ENCODE measurements at places on chromosomes 5 and 9.

DNA sequence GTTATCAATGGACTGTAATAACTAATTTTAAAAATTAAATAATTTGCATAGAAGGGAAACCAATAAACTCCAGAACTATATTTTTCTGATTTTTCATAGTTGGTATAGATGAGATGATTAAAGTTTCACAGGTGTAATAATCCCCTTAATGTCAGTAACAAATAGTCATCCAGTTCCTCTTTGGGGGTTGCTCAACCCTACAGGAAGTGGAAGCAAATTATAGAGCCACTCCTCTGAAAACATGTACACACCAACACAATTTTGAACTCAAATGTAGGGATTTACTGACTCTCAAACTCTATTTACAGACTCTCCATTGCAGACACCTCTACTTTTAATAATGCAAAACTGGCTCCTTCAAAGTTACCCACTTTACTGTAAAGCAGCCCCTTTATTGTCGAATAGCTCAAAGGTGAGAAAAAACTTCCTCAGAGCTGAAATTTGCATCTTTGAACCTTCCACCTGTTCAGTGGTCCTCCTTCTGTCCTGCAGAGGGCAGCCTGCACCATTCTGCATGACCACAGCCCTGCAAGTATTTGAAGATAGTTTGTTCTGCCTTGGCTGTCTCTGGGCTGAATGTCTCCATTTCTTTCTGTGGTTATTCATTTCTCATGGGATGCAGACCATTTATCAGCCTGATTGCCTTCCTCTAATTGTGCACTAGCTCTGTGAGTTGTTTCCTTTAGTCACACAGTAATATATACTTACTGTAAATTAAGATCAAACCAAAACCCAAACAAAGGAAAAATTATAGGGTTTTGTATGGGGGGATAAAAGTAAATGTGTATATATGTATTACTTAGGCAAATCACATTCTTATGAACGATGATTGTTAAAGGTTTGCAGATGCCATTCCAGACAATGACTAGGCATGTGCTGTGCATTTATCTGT, 383.2 kb upstream of the SGCD start:
- DNase-seq, result no peak

GRCh38 chr5:110086658-110087388, 397.1 kb downstream of the MAN2A1 start:
- DNase-seq, result no peak

- no peak for DNase-seq
Observed at GRCh38 chr9:8570776-8571175, 771.2 kb upstream of the DMAC1 start.

DNA sequence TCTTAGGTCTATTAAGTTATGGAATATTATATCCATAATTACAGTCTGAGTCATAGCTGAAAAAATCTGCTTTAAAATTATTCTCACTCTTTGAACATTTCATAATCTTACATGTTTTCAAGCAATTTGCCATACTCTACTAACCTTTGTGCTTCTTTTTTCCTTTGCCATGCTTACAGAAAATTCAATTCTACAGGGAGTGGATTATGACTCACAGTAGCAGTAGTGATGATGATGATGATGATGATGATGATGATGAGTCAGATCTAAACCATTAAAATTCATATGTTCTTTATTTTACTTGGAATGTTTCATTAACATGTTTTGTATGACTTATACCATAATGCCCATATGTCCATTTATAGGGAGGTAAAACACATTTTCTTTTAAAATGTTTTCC, 207.1 kb downstream of the VPS13A start:
- no peak for DNase-seq

GRCh38 chr9:33884856-33885701, 68.1 kb downstream of the UBE2R2 start:
- DNase-seq, result no peak

GRCh38 chr9:124658165-124659017, 112.7 kb downstream of the NR6A1 start:
- no peak for DNase-seq

GRCh38 chr9:116541402-116541801, 145.7 kb upstream of the TRIM32 start:
- no peak for DNase-seq

DNA sequence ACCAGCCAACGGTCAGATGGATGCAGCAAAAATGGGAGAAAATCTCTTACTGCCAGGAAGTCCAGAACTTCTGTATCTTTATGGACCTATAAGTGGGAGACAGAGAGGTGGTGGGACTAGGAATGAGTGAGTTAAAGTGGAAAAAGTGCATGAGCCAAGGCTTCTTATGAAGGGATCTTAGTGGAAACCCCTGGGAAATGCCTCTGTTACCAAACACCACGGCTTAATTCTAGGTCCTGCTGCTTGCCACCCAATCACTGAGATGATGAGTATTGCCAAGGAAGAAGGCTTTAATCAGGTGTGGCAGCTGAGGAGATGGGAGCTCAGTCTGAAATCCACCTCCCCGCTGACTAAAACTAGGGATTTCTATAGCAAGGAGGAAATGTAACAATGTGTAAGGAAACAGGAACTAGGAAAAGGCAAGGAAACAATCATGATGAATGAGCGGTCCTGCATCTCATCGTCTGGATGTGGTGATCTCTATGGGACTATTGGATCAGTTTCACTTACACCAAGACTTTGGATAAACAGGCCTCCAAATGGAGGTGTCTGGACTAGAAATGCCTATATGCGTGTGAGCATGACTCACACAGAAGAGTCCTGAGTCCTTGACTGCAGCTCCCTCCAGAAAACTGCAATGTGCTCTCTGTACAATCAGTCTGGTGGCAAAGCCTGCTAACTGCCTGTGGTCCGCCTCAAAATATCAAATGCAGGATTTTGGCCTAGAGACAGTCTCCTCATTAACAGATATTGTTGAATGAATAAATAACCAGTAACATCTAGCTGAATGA, 98.2 kb upstream of the PRR16 start:
- DNase-seq, result no peak

Data from stimulated activated CD4-positive, alpha-beta T cell treated with anti-CD3 and anti-CD28 coated beads, Interleukin-1b, Interleukin-23, amount 100 ng/mL, for 1 hour (primary cell).